ENCODE measurements at places on chromosomes 2 and 18.

- DNase-seq, result no peak
These were observed 378.4 kb upstream of the PIK3C3 start for GRCh38 chr18:41576643-41577042.

GRCh38 chr18:75183973-75184493, 24.9 kb downstream of the PTGR3 start:
- no peak for DNase-seq

DNA sequence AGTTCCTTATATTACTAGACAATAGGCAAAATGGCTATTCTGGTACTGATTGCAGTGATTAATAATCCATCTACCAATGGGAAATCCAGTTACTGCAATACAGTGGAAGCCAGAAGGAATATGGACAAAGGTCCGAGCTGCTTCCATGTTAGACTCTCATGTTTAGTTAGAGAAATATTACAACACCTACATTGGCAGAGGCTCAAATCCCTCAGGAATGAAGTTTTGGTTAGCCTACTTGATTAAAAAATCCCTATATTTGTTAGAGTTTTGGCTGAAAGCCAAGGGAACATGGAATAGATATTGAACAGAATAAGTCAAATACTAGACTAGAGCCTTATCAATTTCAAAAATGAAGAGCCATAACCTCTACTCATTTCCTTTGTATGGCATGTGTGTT, 48.5 kb downstream of the ARL6IP6 start:
- DNase-seq, result no peak

DNA sequence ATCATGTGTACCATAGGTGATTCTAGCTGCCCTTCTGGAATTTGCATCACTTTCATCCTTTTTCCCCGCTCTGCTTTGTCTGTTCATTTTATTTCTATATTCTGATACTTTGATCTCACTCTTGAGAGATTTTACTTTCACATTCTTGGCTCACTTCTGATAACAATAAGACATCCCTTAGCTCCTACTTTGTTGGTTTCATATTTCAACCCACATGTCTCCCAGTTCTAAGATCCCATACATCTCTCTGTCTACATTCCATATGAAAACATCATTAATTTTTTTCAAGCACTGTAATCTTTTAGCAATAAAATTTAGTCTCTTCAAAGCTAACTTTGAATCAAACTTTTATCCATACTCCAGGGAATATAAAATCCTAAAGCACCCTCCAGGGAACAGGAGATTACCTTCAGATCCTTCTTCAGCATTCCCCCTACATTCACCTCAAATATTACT, 75.6 kb downstream of the COL3A1 start:
- DNase-seq, result no peak

DNA sequence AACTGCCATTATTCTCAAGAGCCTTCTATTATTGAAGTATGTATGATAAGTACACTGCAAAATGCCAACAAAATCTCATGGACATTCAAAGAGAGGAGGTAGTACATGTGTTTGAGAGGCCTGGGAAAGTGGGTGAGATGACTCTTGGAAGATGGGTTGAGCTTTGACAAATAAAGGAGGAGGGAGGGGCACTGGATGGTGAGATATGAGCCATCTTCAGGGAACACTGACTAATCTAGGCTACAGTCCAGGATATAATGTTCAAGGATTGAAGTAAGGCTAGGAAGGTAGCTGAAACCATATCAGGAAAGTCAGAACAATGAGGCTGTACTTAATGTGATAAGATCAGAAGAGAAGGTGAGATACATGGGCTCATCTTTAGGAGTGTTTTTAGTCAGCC, 559.7 kb downstream of the ZEB2 start:
- DNase-seq, result no peak

DNA sequence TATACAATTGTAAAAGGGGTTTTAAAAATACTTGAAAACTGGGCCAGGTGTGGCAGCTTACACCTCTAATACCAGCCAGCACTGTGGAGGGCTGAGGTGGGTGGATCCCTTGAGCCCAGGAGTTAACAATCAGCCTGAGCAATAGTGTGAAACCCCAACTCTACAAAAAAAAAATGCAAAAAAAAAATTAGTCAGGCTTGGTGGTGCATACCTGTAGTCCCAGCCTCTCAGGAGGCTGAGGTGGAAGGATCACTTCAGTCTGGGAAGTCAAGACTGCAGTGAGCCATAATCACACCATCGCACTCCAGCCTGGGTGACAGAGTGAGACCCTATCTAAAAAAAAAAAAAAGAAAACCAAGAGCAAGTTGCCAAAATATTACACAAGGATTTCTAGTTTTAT, 182.7 kb downstream of the UBE2E3 start:
- no peak for DNase-seq

- DNase-seq, result no peak
These were observed 22.3 kb downstream of the ADCYAP1 start for GRCh38 chr18:926946-927345.

DNA sequence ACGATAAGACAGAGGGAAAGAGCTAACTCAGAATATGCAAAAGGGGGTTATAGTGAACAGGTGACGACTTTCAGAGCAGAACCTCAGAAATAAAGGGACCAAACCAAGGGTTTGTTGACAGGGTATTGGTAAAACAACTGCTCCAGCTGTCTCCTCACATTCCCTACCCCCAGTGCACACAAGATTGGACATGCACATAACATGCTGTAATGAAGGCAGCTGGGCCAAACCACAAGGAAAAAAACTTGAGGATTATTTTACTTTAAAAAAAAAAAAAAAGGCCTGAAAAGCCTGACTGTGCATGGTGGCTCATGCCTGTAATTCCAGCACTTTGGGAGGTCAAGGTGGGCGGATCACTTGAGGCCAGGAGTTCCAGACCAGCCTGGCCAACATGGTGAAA, 3.5 kb downstream of the RBM43 start:
- no peak for DNase-seq

DNA sequence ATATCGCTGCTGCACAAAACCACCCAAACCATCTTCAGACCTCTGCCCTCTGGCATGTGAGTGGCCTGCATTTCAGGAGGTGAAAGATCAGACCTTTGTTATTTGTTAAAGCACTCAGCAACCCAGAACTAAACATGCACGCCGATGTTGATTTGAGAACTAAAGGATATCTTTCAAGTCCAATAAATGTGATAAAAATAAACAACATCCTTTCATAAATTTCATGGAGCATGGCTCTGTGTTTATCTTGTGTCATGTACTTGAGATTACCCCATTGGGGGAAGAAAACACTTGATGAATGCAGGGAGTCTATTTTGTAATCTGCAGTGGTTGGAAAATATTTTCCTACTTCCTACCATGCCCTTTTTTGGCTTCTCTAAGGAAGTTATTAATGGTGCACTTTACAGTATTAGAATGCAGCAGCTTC, 70.8 kb upstream of the GATA6 start:
- no peak for DNase-seq

DNA sequence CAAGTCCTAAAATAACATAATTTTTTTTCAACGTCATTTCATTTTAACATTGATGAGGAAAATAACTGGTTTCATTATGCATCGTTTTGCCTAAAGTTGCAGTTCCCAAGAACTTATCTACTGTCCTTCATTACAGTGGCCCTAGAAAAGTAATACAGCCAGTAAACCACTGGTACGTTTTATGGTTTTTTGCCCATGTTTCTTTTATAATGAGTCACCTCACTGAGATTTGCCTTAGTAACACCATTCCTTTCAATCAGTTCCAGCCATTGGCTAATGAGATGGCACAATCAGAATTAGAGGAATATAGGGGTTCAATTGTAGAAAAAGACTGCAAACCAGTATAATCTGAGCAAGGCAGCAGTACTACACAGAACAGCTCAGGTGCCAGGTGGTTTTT, 422.6 kb upstream of the LYPD1 start:
- no peak for DNase-seq

DNA sequence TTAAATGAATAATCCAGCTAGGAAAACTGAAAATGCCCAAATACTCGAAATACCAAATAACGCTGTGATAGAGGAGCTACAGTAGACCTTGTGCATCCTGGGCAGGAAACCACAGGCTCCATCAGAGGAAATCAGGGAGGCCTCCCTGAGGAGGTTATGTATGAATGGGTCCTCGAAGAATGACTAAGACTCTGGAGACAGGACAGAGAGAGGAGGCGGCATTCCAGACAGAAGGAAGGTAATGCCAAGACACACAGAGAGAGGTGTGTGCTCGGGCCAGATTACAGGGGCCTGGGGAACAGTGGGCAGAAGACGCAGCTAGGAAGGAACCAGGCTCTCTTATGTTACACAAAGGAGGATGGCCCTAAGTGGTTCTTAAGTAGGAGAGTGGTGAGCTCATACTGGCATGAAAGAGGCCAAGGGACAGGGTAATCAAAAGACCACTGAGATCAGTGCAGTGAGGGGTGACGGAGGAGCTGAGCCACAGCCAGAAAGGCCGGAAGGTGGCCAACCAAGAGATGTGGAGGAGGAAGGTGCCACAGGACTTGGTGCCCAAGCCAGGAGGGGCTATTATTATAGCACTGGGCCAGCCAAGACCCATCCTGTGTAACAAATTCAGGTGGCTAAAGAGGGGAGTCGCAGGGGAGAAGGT, 9.9 kb downstream of the ST3GAL5 start:
- no peak for DNase-seq

DNA sequence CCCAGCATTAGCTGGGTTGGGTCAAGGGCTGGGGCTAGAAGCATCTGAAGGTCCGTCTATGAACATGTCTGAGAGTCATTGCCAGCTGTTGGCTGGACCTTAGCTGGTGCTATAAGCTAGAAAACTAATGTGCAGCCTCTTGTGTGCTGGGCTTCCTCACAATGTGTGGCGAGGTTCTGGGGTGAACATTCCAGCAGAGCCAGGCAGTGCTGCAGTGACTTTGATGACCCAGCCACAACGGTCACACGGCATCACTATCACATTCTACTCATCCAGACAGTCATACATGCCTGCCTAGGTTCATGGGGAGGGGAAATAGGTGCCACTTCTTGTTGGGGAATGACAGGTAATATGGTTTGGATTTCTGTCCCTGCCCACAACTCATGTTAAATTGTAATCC, 260.5 kb downstream of the CYP26B1 start:
- DNase-seq, result no peak

DNA sequence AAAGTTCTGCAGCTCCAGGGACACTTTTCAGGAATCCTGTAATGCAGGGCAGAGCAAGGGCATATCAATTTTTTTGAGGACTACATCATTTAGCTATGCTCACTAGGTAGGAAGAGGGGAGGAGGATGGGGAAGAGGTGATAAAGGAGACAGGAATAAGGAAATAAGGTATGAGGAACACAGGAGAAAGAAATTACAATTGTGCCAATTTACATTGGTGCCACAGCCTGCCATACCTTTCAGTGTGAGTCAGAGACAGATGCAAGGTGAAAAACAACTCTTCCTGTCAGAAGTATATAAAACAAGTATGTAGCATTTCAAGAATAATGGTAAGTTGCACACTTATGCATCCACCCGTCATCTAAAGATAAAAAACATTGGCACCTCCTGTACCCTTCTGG, 5.4 kb upstream of the MRPS9 start:
- DNase-seq, result no peak

DNA sequence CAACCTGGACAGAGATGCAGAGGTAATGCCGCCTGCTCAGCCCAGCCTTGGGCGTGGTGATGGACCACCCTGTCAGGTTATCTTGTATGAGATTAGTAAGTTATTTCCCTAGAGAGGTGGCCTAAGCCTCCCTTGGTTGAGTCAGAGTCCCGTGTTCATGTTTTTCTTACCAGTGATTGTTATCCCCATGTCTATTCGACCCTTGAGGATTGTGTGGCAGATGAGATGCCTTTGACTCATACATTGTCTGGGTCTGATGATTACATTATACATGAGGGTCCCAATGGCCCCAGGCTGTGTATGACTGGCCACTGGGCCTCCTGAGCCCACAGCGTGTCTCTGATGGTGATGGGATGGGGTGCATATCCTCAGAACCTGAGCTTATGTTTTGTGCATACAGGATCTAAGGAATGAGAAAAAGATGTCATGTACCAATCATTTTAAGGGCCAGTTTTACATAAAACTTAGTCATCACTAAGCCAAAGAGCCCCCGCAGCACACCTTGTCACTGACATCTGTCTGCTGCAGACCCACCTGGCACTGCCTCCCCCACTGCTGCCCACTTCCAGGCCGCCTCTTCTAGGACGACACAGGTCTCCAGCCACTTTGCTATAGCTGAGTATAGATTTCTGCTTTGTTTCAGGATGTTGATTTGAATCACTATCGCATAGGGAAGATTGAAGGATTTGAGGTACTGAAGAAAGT, 7.7 kb downstream of the PPP1R7 start:
- DNase-seq, result no peak

GRCh38 chr2:116142644-116143227, 1671.8 kb upstream of the DDX18 start:
- DNase-seq, result no peak

DNA sequence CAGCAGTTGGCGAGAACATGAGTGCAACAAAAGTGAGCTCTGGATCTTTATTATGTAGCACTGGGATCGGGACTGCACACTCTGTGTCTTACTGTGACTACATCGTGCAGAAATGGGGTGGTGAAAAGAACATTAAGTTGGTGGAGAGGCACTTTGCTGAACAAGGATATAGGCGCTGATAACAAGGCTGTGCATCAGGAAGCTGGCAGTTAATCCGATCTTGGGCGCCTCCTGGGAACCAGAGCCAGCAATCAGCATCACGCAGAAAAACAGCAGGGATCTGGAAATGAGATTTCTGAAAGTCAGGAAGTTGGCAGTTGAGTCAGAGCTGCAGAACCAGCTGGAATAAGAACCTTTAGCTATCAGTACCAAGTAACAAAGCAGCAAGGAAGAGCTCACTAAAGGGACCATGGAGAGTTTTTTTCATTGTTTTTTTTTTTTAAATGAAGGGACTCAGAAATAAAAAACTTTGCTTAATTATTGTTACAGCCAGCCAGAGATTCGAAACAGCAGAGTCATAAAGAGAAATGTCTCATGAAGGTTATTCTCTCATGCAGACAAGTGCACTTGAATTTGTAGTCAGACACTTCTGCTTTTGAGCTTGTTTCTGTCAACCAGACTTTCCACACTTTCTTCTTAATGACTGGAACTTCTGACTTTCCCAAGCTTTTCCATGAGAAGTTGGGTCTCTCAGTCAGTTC, 22.8 kb upstream of the MYO3B start:
- DNase-seq, result no peak

DNA sequence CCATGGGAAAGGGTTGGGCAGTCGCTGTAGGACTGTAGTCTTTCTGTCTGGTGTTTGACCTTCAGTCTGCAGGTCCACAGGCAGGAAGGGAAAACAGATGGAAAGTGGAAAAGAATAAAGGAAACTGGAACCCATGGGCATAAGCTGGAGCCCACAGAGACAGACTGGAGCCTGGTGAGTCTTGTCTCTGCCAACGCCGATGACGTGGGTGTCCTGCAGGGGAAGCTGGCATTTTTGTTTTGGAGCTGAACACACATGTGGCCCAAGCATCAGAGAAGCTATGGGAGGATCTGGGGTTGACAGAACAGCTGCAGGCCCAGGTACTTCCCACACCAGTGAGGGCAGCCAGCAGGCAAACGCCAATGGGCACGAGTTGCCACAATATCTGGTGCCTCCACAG, 28.2 kb upstream of the SOCS6 start:
- no peak for DNase-seq
